Stromal cell of bone marrow (primary cell): ENCODE measurements at places on chromosomes 7 and 10.
A peak's percentile ranks its signal among the peaks of the same experiment; 100 is the strongest.

DNA sequence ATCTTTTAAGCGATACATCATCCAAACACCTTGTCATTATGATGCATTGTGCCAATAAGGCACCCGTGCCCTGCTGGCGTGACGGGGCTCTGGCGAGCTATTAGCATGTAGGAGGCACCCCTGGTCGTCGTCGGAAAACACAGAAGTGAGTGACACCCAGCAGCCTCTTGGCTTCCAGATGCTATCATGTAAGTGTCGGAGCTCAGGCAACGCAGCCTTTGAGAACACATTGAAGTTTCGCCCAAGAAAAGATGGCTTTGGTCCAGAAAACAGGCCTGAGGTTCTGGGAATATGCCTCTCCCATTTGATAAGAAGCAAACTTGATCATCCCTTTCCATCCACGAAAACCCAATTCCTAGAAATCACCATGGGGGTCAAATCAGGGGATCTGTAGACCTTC lies 555.3 kb downstream of the GALNT17 start:
- DNase-seq = no peak

GRCh38 chr10:132521466-132522102 lies 16.0 kb upstream of the INPP5A start:
- DNase-seq = no peak

- no peak for DNase-seq
Measured at GRCh38 chr10:101850749-101851148, 7.1 kb upstream of the KCNIP2 start.

DNA sequence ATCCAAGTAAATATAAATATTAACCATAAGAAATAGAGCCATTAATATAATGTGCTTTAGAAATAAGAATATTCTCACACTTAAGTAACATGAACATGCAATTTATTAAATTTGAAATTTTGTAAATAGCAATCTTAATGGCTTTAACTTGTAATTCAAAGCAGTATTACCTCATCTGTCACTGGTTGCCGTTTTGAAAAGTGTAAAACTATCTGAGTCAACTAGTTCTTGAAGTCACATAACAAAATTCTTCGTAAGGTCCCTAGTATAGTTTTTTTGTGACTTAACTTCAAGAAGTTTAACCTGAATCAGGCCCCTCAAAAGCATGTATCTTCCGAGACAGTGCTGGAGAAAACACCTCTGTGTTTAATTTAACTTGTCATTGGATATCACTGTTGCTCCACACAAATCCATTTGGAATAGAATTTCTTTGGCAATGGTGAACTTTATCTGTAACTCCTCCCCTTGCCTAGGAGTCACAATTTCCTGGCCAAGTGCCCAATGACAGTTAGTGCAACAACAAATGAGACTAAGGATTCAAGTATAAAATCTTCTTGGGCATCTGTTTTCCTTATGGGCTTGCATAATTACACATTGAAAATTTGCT lies 47.1 kb downstream of the NT5C2 start:
- peak; percentile 89 for DNase-seq

GRCh38 chr10:23918839-23919238 lies 290.1 kb upstream of the KIAA1217 start:
- DNase-seq = no peak

DNA sequence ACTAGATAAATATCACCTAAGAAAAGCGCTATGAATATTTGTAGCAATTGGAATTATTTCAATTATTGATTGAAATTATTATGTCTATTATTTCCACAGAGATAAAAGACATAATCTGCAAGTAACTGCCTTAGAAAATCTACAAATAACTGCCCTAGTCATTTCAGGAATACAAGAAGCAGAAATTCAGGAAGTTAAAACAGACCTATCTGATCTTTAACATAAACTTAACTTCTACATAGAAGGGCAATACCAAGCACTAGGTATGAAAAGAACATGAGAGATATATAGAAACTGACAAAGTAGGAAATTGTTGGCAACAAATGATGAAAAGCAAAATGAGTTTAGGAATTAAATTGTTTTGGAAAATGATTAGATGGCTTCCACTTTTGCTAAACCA lies 31.8 kb upstream of the AKR1B10 start:
- DNase-seq = no peak

GRCh38 chr7:88132725-88133124 lies 87.1 kb downstream of the SRI start:
- DNase-seq = no peak

GRCh38 chr7:27183682-27184336 lies 1.2 kb downstream of the HOXA11 start:
- no peak for DNase-seq

GRCh38 chr7:36792421-36792820 lies 68.1 kb upstream of the AOAH start:
- no peak for DNase-seq

GRCh38 chr10:112382515-112383235 lies 8.8 kb downstream of the ACSL5 start:
- DNase-seq = no peak

GRCh38 chr7:150313367-150313809 lies 9.8 kb upstream of the LRRC61 start:
- DNase-seq = no peak

DNA sequence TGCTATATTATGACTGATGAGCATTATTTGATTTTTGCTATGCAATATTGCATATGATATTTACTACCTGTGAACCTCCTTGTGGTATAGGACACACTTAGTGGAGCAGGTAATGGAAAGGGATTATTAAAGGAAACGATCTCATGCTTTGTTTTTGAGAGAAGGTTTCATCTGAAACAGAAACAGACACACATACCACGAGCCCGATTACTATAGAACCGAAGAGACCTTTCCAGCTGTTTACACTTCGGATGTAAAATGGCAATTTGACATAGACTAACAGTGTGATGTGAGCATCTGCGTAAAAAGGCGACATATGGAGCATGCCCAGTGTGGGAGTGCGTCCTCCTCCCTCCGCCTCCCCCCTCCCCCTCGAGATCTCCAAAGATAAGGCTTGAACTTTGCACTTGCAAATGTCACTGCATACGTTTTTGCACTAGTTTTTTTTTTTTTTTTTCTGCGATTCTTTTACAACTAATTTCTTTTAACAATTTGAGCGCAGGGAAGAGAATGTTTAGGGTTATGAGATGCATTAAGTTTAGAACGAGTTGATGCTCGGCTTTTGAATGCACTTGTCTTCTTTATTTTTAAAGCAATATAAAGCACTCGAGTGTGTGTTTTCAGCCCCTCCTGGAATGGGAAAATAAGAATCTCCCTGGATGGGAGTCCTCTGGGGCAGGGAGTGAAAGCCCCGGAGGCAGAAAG lies 251.0 kb downstream of the NSUN6 start:
- DNase-seq = no peak

DNA sequence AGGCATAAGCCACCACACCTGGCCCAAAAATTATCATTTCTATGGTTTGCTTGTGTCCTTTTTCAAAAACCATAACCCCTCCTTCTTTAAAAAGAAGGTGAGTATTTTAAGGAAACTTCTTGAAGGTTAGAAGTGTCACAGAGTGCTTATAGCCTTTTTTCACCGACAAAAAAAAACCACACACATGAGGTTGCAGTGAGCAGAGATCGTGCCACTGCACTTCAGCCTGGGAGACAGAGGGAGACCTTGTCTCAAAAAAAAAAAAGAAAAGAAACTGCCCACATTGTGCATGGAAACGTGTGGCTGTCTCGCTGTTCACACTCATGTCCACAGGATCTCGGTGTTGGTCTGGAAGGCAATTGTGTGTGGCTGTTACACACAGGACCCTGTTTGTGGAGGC lies 157.4 kb upstream of the PFKP start:
- DNase-seq = no peak

DNA sequence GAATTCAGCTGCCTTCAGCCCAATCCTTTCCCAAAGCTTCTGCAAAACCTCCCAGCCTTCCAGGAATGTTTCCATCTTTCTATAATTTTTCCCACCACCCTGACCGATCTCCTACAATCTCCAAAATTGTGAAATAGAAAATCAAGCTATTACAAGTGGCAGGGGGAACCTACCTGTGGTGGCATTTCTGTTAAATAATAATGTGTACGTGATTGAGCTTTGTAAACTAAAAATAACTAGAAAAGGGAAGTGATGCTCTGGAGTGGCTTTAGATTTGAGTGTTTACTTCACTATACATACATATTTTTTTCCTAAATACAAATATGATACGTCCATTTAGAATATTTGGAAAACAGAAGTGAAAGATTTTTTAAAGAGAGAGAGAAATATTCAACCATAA lies 593.6 kb downstream of the GRM8 start:
- DNase-seq = no peak

GRCh38 chr10:69906425-69906824 lies 104.7 kb downstream of the COL13A1 start:
- no peak for DNase-seq

DNA sequence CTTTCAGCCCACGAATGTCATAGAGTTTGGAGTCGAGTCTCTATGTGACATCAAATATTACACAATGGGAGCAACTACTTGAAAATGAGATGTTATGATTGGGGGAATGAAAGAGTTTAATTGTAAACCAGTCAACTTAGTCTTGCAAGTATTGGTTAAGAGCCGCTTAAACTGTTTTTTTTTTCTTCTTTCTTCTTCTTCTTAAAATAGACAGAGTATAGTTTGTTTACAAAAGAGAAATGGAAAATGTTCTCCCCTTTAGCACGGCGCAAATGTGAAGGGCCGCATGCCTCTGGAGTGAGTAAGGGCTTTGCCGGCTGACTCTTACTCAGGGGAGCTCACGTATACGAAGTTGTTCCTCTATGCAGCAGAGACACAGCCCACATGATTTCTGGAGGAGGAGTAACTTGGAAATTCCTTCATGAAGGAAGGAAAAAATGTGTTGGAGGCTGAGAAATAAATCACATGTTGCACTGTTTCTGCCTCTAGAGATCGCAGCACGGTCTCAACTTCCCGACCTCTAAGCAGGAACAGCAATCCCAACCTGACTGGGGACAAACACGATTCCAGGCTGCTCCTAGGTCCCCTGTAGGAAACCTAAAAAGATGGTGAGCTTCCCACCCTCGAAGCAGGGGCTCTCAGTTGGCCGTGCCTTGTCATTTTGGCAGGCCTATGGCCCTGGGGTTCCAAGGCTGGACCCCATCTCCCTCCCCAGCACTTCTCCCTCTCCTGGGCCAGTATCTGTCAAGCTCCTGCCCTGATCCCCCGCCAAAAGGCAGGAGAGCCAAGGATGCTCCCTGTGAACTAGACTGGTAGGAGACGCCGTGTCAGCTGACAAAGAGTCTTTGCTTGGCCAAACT lies 44.8 kb downstream of the MYOF start:
- peak; percentile 99 for DNase-seq

DNA sequence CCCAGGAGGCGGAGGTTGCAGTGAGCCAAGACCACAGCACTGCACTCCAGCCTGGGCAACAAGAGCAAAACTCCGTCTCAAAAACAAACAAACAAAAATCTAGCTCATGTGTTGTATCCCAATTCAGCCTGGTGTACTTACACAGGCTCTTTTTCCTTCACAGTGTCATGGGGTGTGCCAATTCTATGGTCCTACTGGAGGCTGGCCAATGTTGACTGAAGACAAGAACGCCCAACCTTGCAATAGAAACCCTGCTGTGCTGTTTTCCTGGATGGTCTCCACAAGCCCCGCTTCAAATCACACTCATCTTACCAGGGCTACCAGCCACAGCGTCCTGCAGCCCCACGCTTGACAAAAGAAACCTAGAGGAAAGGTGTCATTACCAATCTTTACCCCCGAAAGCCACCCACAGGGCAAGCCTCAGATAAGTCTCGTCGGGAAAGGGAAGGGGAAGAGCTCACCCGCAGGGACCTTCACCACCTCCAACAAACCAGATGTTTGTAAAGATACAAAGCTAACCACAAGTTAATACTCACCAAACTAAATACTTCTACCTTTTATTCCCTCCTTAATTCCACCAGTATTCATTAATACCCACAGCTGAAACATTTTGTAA lies 64.8 kb downstream of the TNS3 start:
- DNase-seq = no peak

DNA sequence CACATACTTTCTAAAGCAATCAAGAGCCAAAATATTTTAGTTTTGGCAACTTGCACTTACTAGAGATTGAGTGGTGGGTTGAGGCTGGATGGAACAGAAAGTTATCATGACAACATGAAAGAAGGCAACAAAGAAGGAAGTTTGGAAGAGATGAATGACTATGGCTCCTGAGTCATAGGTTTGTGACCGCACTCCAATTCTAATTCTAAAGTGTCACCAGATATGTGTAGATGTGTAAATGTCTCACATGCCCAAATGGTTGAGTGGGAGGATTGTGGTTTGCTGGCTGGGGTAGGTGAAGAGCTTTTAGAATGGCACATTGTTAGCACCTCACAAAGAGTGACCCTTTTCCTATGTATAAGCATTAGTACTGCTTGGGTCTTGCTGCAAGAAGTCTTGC lies 20.2 kb downstream of the TAS2R16 start:
- DNase-seq = no peak

GRCh38 chr7:90766814-90767564 lies 170.9 kb downstream of the CDK14 start:
- DNase-seq = peak; percentile 23

GRCh38 chr7:9718071-9718661 lies 1255.5 kb upstream of the PHF14 start:
- no peak for DNase-seq

- no peak for DNase-seq
Measured at GRCh38 chr7:100373261-100373831, at the start of gene PILRA. TSS of gene PILRA (plus strand) at chr7:100373487. CDS start at chr7:100373657, 170 bp downstream.
